ENCODE measurements at places on chromosomes 2 and 18.

DNA sequence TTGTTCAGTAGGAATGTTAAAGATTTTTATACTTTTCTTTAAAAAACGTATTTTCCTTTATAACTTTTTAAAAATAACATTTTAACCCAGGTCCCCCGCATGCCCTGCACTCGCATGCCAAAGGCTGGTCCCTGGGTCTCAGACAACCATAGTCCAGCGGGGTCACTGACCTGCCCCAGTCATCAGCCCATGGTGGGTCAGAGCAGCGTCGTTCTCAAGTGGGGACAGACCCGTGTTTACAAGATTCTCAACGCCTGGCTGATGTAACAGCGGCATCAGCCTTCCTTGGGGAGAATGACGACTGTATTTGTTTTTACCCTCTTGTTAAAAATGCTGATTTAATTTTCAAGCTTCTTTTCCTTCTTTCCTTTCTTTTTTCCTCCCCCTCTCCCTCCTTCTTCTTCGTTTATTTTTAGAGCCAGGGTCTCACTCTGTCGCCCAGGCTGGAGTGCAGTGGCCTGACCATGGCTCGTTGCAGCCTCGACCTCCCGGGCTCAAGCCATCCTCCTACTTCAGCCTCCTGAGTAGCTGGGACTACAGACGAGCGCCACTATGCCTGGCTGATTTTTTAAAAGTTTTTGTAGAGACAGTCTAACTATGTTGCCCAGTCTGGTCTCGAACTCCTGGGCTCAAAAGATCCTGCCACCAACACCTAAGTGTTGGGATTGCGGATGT, 1.0 kb upstream of the EFHD1 start:
- peak overlapping the region; percentile 95 for H3K27ac ChIP-seq
- no peaks in the 10 kb centered on the region for H3K27me3 ChIP-seq
- peaks cover 2% of the 10 kb centered on the region for H3K4me1 ChIP-seq
- H3K36me3 ChIP-seq: no peaks in the 10 kb centered on the region

DNA sequence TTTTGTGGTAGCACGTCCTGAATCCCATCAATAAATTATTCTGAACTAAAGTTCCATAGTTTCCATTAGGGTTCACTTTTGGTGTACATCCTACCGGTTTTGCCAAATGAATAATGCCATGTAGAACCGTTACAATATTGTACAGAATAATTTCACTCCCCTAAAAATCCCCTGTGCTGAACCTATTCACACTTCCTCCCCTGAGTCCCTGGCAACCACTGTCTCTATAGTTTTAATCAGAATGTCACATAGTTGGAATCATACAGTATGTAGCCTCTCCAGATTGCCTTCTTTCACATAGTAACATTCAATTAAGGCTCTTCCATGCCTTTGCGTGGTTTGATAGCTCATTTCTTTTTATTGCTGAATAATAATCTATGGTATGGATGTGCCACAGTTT, 9.6 kb upstream of the CASP8 start:
- H3K27ac ChIP-seq: no peak overlapping the region
- H3K4me1 ChIP-seq: no peaks in the 10 kb centered on the region
- no peaks in the 10 kb centered on the region for H3K27me3 ChIP-seq

- no peak overlapping the region for H3K4me3 ChIP-seq
- no peaks in the 10 kb centered on the region for H3K4me1 ChIP-seq
- DNase-seq: no peak
- H3K27ac ChIP-seq: no peak overlapping the region
- H3K27me3 ChIP-seq: no peaks in the 10 kb centered on the region
Measured at GRCh38 chr2:241456546-241456945, 51.8 kb downstream of the STK25 start.

GRCh38 chr2:9692456-9693195, 61.8 kb upstream of the YWHAQ start:
- peak; percentile 69 for DNase-seq
- no peaks in the 10 kb centered on the region for H3K36me3 ChIP-seq
- H3K27ac ChIP-seq: peak overlapping the region; percentile 6
- no peak overlapping the region for H3K4me3 ChIP-seq
- no peaks in the 10 kb centered on the region for H3K27me3 ChIP-seq

DNA sequence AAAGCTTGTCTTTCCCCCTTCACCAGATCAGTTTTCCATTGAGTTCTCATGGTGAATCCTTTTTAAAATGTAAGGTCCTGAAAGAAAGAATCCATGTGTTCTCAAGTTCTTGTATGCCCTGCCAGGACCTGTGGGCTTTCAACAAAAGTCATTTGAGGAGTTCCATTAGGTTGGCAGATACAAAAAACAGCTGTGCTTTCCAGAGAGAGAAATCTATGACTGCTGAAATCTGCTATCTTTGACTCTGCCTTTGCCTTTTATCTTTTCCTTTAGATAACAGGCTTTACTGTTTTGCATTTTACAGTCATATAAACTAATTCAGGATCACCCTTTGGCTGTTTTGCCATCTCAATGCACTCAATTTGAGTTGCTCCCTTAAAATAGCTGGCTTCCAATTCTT, 59.7 kb downstream of the CXCR4 start:
- no peak overlapping the region for H3K27ac ChIP-seq
- H3K4me1 ChIP-seq: no peaks in the 10 kb centered on the region
- DNase-seq: no peak

DNA sequence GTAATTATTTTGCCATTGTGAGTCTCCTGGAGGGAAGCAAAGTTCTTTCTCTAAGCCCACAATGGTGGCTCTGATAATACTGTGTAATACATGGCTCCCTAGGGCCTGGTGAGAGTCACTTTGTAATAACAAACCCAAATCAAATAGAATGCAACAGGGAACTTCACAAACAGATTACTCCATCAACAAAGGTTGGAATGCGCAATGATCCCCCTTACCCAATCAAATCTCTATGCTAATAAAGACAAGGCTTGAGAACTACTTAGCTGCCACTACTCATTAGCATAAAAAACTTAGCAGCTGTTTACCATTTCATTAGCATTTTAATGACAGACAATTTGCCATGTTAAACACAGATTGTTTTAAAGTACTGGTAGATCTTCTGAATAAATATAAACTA, 285.6 kb upstream of the SESTD1 start:
- H3K36me3 ChIP-seq: no peaks in the 10 kb centered on the region
- no peak overlapping the region for H3K27ac ChIP-seq
- H3K4me3 ChIP-seq: no peak overlapping the region
- H3K4me1 ChIP-seq: no peaks in the 10 kb centered on the region
- H3K27me3 ChIP-seq: no peaks in the 10 kb centered on the region
- no peak for DNase-seq

DNA sequence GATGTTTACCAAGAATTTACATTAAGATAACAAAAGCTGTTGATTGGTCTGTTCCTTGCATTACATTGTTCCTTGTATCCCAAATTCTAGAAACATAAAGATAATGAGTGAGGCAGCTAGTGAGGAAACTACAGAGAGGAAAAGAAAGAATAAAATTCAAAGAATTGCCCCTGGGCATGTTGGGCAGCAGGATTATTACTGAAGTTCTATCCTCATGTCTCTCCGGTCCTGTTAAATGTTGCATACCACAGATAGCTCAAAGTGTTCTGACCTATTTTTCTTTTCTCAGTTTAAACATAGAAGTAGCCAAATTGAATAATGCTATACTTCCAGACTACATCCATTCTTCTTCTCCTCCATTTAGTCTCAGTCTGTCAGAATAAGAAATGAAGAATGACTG, 58.2 kb upstream of the DYNC1I2 start:
- H3K4me3 ChIP-seq: no peak overlapping the region
- no peaks in the 10 kb centered on the region for H3K4me1 ChIP-seq
- no peak overlapping the region for H3K27ac ChIP-seq
- H3K36me3 ChIP-seq: no peaks in the 10 kb centered on the region

- no peak overlapping the region for H3K27ac ChIP-seq
- no peaks in the 10 kb centered on the region for H3K27me3 ChIP-seq
- no peaks in the 10 kb centered on the region for H3K4me1 ChIP-seq
- no peak overlapping the region for H3K4me3 ChIP-seq
Measured at GRCh38 chr2:18430996-18431748, 129.3 kb downstream of the RDH14 start.

DNA sequence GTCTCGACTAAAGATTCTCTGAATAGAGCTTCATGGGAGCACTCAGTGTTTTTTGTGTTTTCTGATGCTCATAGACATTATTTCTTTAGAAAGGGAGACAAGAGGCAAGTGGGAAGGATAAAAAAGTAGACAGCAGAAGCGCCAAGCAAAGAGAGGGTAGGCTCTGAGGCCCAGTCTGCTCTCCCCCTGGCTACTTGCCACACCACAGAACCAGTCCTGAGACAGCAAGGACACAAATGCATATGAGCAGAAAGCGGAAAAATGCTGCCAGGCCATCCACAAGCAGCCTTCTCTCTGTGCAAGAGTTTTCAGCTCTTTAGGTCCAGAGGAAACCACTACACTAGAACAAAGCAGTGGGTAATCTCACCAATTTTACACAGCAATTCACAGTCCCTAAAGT, 285.4 kb downstream of the ZNF521 start:
- no peaks in the 10 kb centered on the region for H3K4me1 ChIP-seq
- no peaks in the 10 kb centered on the region for H3K36me3 ChIP-seq
- no peaks in the 10 kb centered on the region for H3K27me3 ChIP-seq
- H3K4me3 ChIP-seq: no peak overlapping the region
- H3K27ac ChIP-seq: no peak overlapping the region
- DNase-seq: no peak

GRCh38 chr2:20478961-20479360, 32.1 kb downstream of the RHOB start:
- H3K4me1 ChIP-seq: no peaks in the 10 kb centered on the region
- H3K27ac ChIP-seq: no peak overlapping the region
- H3K27me3 ChIP-seq: no peaks in the 10 kb centered on the region
- DNase-seq: no peak

All from aorta (tissue), 5 donors.